ENCODE measurements at places on chromosomes 7 and 10.

GRCh38 chr7:1887251-1887650 lies 217.2 kb downstream of the ELFN1 start:
- DNase-seq: no peak

DNA sequence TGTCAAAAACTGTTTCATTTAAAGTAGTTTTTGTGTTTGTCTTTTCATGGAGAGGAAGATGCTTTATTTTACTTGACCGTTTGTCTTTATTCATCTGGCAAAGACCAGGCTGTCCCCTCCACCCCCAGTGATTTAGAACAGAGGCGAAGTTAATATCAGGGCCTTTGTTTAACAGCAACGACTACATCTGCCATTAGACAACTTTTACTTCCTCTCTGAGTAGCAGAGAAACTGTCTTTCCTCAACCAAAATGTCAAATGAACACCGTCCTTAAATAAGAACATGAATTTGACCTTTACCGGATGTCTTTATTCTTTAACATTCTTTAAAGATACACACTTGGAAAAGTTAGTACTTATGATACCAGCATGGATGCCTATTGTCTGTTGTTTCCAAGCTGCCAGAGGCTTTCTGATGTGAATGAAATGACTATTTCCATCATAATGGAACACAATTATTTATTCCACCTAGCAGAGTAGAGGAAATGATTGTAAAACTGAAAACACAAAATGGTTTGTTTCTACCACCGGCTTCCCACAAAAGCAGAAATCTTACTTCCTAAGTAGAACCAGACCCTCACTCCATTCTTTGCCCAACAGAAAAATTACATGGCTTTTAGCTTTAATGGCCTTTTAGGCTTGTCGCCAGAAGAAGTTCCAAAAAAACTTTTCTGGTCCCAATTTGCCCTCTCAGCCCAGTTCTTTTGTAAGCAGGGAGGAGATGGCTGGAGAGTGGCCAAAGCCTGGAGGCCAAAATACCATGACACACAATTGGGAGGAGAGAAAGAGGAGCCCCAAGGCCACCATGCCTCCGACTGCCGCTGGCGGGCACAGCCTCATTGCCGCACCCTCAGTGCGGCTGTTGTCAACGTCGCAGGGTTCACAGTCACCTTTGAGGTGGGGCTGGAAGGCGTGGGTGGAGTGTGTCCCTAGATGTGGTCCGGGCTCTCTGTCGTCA lies 168.5 kb downstream of the TEX36 start:
- no peak for DNase-seq

GRCh38 chr7:130989101-130989795 lies 255.2 kb upstream of the KLF14 start:
- no peak for DNase-seq

DNA sequence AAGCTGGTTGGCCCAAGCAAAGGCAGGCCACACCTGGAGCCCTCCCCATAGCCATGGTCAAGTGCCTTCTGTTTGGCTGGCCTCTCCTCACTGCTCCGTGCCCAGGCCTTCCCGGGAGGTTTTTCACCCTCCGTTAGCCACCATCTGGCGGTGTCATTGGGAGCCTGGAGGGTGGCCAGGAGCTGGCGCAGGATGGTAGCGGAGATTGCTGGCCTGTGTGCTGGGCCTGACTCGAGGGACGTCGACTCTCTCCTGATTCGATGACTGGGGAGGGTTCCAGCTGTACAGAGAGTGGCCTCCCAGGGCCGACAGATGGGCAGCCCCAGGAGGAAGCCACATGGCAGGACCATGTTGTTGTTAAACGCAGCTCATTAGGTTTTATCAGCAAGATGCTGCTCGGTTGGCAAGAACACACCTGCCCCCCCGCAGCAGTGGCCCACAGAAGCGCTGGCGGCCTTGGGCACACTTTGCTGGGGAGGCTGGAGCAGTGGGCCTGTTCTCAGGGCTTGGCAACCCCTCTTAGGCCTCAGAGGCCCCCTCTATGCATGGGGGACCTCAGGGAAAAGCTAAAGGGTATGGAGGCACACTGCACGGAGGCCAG lies 64.0 kb upstream of the CACUL1 start:
- no peak for DNase-seq

DNA sequence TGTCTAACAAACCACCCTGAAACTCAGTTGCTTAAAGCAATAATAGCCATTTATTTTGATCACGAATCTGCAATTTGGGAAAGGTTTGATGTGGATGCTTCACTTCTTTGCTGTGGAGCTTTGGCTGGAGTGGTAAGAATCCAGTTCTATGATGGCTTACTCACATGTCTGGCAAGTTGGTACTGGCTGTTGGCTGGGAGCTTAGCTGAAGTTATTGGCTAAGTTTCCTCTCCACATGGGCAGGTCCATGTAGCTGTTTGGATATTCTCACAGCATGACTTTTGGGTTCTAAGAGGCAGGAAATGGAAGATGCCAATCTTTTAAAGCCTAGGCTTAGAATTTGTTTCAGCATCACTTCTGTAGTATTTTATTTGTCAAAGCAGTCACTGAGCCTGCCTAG lies 277.6 kb upstream of the NRP1 start:
- DNase-seq: no peak

DNA sequence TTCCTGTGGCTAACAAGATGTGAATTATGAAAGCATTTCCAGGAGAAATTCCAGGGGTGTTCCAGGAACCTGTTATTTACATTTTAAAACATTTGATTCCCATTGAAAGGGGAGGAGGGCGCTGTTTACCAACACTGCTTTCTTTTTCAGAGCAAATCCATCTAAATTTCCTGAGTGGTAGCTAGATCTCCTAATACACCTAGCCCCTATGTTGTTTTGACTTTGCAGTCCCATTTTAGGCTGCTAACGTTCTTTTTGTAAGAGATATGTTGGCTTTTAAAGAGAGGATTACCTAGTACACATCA lies 130.8 kb downstream of the TCF7L2 start:
- DNase-seq: no peak

DNA sequence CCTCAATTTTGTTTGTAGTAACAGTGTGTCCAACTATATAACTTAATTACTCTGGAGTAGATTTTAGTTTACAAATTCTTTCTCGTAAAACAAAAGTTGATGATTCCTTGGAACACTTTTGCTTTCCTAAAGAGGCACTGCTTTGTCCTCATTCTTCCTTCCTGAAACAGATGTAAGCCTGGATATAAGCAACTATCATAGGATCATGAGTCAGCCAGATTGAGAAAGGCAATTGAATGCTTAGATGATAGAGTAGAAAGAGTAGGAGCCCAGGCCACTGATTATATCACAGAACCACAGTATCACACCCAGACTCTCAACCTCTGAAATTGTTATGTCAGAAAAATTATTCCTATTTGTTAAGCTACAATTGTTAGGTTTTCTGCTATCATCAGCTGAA lies 69.9 kb downstream of the TMEM106B start:
- no peak for DNase-seq

GRCh38 chr7:50477640-50478039 lies 27.5 kb upstream of the FIGNL1 start:
- no peak for DNase-seq

DNA sequence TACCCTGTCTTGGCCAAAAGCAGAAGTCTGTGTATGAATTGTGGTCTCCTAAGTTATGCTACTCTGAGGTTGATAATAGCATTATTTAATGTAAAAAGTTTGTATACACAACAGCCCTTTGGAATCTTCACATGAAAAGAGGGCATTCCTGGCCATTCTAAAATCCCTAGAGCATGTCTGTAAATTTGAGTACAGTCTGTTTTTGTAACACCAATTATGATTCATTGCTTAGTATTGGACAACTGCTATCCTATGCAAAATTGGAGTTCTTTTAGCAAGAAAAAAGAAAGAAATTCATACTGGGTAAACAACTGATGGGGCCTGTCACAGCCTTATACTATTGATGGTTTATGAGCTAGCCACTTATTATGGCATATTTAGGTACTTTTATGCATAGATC lies 10.2 kb downstream of the CUTC start:
- no peak for DNase-seq

DNA sequence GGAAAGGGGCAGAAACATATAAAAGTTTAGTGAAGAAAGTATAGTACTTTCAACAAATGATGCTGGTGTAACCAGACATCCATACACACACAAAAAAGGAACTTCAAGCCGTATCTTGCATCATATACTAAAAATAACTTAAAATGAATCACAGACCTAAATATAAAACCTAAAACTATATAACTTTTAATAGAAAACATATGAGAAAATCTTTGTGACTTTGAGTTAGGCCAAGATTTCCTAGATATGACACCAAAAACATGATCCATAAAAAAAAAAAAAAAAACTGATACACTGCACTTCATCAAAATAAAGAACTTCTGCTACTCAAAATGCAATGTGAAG lies 40.9 kb downstream of the NUDCD3 start:
- DNase-seq: no peak

DNA sequence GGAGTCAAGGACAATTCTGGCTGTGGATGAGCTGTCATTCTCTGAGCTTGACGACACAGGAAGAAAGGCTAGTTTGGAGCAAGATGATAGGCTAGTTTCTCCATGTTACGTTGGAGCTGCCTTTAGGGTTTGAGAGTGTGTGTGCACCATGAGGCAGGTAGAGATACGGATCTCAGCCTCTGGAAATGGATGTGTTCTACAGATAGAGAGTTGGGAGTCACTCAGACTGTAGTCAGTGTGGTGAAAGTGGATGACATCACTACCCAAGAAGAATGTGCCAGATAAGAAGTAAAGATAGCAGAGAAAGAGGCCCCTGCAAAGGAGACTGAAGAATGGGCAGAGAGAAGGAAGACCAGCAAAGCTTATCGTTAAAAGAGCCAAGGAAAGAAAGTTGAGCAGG lies 42.4 kb downstream of the PNLIPRP3 start:
- DNase-seq: peak; percentile 90

GRCh38 chr10:11679946-11680345 lies 62.2 kb upstream of the ECHDC3 start:
- no peak for DNase-seq

DNA sequence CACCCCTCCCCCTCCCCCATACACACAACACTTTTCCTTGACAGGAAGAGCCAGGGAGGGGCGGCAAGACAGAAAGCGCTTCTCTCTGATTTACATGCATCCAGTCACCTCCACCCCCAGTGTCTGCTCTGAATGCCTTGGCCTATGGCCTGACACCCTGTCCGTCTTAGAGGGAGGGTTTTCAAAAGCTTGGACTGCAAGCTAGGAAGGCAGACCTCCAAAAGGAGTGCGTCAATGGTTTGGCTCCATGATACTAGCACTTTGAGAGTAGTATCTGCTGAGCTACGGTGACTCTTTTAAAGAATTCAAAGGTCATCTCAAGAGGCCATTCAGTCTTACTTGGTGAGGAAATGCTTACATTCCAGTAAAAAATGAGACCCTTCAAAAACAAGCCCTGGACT lies 20.3 kb upstream of the PAX2 start:
- peak; percentile 45 for DNase-seq

DNA sequence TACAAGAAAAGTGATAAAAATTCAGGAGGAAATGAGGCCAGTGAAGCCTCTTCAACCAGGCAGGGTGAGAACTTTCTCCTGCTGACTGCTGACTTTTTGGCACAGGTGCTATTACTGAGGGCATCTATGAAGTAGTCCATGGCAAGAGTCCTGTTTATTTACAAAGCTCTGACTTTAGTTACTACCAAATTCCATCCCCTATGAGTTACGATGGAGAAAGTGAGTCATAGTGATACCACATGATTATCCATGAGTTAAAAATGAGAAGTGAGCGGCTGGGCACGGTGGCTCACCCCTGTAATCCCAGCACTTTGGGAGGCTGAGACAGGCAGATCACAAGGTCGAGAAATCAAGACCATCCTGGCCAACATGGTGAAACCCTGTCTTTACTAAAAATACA lies 19.9 kb downstream of the CCDC3 start:
- no peak for DNase-seq

DNA sequence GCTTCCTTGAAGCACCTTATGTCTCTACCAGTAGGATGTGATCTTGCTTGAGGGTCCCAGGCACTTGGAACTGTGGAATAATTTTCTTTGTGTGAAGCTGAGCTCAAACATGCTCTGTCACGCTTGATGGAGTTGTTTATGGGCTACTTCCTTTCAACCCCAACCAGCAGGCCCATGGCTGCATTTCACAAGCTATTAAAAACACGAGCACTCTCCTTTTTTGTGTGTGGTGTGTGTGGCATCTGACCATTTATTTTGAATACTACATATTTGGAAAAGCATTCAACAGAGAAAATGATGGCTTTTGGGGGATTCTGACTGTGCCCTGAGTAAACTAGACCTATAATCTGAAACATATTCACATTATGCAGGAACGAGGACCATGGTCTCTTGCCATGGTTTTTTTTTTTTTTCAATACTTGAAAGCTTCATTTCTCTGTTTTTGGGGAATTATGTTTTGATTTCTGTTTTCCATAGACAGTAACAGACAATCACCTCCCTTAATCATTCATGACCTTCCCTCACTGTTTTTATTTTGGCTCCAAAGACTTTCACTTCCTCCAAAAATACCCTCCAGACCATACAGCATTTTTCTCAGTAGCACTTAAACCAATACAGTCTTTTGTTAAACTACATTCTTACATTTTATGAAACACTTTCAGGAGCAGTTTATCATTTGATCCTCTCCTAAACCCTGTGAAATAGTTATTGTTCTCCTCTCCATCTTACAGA lies 233.6 kb upstream of the BMPER start:
- no peak for DNase-seq

DNA sequence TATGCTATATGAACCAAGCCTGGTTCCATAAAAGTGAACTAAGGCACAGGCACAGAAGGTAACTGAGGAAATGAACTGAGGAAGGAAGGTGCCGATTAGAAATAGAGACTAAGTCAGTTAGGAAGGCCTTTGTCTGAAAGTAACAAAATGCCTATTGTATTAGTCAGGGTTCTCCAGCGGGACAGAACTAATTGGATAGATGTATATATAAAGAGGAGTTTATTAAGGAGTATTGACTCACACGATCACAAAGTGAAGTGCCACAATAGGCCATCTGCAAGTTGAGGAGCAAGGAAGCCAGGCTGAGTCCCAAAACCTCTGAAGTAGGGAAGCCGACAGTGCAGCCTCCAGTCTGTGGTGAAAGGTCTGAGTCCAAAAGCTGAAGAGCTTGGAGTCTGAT lies 13.9 kb upstream of the PLXNA4 start:
- DNase-seq: no peak

DNA sequence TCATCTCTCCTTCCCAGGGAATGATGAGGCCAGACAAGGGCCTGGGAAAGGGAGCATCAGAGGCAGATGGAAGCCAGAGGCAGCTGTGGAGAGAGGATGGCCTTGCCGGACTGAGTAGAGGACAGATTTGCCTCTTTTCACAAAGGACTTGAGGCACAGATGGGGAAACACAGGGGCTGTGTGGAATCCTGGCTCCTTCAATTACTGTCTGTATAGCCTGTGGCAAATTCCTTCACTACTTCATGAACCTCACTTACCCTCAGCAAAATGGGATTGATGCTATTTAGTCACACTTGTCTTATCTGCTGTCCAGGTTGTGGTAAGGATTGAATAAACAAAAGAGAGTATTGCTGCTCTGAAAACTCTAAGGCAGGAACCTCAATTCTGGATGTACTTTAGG lies 40.3 kb downstream of the SLC25A28 start:
- DNase-seq: peak; percentile 77

DNA sequence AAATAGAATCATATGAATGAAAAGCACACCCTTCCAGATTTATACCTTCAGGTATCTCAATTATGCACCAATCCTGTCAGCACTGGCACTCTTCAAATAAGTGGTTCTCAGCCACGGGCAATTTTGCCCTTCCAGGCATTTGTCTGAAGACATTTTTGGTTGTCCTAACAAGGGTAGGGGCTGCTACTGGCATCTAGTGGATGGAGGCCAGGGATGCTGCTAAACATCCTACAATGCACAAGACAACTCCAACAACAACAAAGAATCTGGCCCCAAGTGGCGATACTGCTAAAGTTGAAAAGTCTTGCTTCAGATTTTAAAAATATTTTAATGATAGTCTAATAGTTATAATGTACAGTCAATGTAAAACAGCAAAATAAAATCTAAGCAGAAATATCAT lies 16.1 kb downstream of the CCDC186 start:
- DNase-seq: no peak

Measured in islet precursor cell (in vitro differentiated cells).